ENCODE measurements at places on chromosomes 3 and 15.

DNA sequence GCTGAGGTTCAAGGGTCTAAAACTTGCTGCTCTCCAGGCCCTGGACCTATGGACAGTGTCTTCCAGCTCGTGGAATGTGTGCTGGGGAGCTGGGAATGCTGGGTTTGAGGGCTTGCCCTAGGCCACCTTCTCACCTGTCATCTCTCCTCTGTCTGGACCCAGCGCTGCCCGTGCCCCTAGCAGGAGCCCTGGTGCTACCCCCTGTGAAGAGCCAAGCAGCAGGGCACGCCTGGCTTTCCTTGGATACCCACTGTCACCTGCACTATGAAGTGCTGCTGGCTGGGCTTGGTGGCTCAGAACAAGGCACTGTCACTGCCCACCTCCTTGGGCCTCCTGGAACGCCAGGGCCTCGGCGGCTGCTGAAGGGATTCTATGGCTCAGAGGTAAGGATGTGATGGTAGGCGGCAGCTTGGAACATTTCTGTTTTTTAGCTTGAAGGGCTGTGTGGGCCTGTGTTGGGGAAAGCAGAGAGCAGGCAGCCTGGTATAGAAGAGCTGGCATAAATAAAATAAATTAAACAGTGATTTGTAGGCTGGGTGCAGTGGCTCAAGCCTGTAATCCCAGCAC lies 5.1 kb downstream of the CHRD start:
- no peak for DNase-seq

DNA sequence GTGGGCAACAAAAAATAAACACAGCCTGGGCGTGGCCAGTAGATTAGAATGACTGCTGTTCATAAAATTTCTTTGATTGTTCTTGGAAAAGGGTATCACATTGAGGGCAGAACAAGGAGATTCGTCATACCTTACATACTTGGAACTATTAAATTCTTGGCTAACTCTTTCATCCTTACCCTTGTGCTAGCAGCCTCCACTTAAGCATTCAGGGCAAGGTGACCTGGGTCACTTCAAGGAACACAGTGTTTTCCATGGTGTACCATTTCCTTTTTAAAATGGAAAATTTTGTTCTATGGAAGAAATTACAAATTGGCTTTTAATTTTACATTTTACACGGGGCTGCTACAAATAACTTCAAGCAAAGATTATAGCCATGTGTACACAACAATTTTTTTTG lies 60.8 kb downstream of the MINDY4B start:
- DNase-seq = no peak

GRCh38 chr15:28993051-28993719 lies 107.4 kb downstream of the APBA2 start:
- peak; percentile 35 for DNase-seq

DNA sequence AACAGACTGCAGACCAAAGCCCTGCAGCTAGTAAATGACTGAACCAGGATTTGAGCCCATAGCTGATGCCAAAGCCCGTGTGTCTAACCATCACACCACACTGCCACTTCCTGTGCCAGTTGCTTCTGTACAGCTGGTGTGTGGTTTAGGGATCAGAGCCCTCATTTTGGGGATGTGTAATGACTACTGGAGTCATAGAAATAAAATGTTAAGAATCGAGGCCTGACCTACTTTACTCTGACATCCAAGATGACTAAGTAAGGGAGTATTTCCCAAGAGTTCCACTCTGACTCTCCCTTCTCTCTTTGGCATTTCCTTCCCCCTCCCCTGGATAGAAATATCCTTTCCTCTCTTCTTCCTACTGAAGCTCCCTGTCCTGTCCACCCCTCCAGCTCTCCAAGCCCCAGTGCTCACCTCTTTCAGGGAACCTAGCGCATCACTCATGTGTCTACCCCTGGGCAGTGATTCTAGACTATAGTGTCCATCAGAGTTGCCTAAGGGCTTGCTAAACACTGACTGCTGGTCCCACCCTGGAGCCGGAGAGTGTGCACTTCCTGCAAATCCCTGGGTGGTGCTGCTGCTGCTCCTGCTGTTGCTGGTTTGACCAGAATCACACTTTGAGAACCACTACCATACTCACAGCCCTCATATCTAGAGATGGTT lies 53.8 kb downstream of the MGLL start:
- peak; percentile 95 for DNase-seq

DNA sequence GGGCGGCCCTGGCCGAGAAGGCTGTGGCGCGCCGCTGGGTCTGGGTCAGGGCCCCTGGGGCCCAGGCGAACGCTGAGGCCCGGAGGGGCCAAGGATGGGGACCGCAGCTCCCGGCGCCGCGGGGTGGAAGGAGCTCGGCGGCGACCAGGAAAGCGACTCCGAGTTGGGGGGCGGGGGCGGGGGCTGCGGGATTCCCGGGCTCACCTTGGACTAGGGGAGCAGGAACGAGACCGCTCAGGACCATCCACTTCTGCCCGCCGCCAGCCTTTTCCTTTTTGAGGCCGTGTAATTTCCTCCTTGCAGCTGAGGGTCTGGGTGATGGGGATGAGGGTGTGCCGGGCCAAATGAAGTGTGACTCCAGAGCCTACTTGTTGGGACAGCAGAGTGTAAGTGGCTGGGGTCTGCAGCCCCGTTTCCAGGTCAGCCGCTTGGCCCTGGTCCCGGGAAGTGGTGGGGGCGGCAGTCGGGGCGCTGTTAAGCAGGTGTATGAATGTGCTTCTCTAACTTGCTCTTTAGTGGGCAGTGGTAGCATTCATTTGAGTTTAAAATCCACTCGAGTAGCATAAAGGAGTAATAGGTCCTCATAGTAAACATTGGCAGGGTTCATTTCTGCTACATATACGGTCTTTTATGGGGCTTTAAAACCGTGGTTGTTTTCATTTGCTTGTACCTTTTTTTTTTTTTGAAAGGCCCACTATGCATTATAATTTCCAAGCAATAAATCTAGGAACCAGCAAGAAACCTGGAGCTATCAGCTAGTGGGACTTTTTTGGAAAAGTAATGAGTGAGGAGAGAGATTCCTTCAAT lies 717 bp downstream of the PXK start:
- DNase-seq = no peak

GRCh38 chr3:126397610-126398422 lies 3.1 kb downstream of the CFAP100 start:
- no peak for DNase-seq

DNA sequence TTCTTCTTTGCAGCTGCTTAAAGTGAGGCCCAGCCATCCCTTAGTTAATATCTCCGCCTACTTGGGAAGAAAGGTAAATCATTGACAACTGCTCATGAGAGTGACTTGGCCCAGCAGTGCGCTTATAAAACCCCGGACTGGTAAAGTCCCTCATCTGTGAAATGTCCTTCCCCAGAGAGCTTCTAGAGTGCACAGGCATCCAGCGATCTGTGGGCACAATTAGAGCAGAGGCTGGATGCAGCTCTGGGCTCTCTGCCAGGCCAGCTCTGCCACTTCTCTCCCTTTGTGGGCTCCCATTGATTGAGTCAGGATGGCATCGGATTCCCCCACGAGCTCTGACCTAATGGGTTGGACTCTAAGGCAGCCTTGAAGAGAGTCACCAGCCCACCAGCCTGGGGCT lies 219.0 kb upstream of the LINGO1 start:
- no peak for DNase-seq

DNA sequence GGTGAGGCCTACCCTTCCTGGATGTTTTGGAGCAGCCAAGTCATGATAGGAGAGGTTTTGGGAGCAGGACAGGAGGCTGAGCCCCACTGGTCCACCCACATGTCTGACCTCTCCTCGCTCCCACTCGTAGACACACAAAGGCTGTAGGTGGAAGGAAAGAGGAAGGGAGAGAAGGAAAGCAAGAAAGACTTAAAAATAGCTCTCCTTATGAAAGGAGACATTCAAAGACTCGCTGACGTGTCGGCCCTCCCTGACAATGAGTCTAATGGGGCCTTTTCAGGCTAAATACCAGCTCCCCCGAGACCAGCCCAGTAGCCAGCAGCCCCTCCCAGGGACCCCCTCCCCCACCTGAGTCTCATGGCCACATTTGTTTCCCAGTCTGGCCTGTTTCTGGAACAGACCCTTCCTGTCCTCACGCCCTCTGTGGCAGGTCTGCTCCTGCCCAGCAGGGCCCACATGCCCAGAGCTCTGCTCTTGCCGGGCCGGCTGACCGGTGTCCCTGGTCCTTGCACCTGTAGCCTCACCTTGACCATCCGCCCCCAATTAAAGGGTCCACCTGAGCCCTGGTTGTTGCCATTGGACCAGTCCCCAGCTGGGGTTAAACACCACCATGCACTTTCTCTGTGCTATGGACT lies 49.3 kb downstream of the FGD5 start:
- DNase-seq = peak; percentile 47

- DNase-seq = no peak
These were observed 29.2 kb downstream of the PAQR9 start for GRCh38 chr3:142934128-142934886.

DNA sequence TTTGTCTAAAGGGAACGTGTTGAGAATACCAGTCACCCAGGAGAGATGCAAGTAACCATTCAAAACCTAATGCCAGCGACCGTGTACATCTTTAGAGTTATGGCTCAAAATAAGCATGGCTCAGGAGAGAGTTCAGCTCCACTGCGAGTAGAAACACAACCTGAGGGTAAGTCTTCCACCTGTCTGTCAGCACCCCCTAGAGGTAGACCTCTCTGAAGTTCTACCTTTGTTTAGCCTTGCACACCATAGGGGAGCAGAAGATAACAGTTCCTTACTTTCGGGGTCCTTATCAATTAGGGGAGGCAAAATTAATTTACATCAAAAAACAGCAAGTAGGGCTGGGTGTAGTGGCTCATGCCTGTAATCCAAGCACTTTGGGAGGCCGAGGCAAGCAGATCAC lies 124.4 kb downstream of the HCN4 start:
- DNase-seq = no peak

GRCh38 chr15:63373330-63373729 lies 8.3 kb downstream of the CA12 start:
- DNase-seq = no peak

DNA sequence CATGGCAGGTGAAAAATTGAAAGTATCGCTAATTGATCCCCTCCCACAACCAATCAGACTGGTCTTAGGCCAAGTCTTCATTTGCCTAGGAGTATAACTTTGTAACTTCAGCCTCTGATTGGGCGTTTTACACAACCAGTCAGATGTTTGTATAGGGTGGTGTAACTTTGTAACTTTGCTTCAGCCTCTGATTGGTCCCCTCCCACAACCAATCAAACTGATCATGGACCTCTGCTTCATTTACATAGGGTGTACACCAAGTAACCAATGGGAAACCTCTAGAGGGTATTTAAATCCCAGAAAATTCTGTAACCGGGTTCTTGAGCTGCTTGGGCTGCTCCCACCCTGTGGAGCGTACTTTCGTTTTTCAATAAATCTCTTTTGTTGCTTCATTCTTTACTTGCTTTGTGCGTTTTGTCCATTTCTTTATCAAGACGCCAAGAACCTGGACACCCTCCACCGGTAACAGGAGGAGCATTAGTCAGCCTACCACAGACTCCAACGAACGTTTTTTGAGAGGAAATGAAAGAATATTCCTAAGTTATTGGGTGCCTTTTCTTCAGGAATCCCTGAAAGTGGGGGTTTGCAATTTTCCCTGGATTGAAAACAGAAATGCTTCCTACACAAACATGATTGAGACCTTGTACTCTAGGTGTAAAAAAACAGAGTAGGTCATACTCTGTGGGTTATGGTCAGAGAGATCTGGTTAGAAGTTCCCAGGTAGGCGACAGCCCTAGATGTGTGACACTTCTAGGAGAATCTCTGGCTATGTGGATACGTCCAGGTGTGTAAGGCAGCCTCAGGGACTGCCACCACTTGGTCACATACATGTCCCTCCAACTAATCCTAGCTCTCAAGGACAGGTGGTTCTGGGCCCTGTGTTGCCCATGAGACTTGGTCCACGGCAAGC lies 5.5 kb upstream of the SACM1L start:
- DNase-seq = no peak

- no peak for DNase-seq
These were observed 64.8 kb upstream of the BHLHE40 start for GRCh38 chr3:4914464-4914863.

DNA sequence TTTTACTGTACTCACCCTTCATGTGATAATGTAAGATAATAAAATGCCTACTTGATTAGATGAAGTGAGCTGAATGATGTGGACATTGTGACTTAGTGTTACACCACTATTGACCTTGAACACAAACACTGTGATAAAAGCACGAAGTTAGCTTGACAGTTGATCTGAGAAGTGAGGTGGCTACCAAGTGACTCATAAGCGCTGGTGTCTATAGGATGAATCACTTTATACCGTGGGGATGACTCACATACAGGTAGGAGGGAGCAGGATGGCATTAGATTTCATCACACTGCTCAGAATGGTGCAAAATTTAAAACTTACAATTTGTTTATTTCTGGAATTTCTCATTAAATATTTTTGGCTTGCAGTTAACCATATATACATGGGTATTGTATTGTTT lies 174.7 kb upstream of the CNTN3 start:
- DNase-seq = no peak

Data from suppressor macrophage (primary cell).